Activated CD8-positive, alpha-beta T cell treated with anti-CD3 and anti-CD28 coated beads for 36 hours (primary cell): ENCODE measurements at places on chromosomes 3 and 15. TPM values are rescaled to one million over a fixed set of nuclear protein-coding genes. Genes with fewer than 3 reads are reported as not detected.

GRCh38 chr3:138469874-138470273 lies 35.5 kb downstream of the ESYT3 start:
- DNase-seq = no peak
- no peak overlapping the region for H3K27ac ChIP-seq
- H3K4me3 ChIP-seq = no peak overlapping the region
- H3K4me1 ChIP-seq = no peaks in the 10 kb centered on the region
- H3K36me3 ChIP-seq = no peaks in the 10 kb centered on the region
- peaks cover 1% of the 10 kb centered on the region for H3K27me3 ChIP-seq

DNA sequence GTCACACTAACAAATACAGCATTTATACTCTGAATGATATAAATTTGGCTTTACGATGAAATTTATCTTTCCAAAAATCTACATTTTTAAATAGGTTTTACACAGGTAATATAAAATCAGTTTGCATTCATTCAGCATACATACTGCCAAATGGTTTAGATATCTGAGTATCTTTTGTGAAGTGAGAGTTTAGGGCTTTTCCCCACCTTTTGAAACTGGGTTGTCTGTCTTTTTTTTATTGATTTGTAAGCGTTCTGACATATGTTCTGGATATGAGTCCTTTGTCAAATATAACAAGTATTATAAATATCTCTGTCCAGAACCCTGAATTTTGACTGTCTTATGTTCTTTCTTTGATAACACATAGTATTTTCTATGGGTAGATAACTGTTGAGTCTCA lies 42.4 kb downstream of the GABPB1 start:
- DNase-seq = no peak
- no peaks in the 10 kb centered on the region for H3K27me3 ChIP-seq
- peaks cover 21% of the 10 kb centered on the region for H3K36me3 ChIP-seq
- H3K4me3 ChIP-seq = no peak overlapping the region
- H3K4me1 ChIP-seq = peaks cover 7% of the 10 kb centered on the region
- H3K27ac ChIP-seq = no peak overlapping the region

DNA sequence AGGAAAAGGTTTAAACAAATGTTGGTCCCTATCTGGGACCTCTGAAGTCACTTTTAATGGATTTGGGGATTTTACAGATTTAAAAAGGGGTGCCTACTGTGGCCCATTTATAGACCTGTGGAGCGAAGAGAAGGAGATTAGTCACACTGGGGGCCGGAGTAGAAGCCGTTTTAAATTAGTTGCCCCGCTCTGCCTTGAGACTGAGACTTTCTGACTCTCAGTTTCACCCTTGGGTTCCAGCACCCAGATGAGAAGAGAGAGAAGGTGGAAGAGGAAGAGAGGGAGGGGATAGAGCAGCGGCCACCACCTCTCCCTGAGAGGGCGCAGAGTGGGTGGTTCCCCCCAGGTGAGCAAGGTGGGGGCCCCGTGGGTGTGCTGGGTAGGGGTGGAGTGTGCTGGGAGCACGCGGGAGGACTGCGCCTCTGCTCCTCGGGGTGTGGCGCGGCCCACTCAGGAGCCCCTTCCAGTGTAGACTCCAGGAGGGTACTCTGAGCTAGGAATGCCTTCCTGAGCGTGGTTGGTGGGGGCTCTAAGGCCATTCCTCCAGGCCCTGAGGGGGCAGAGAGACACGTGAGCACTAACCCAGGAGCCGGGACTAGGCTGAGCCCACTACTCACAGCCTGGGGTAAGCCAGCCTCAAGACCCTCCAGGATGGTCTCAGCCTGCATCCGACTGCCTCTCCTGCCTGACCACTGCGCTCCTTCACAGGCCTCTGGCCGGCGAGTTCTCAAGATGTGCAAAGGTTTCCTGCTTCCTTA lies 32.6 kb upstream of the RAB6B start:
- H3K36me3 ChIP-seq = no peaks in the 10 kb centered on the region
- H3K27me3 ChIP-seq = peaks cover 3% of the 10 kb centered on the region
- peaks cover 6% of the 10 kb centered on the region for H3K4me1 ChIP-seq
- DNase-seq = no peak
- peak overlapping the region; percentile 49 for H3K4me3 ChIP-seq

DNA sequence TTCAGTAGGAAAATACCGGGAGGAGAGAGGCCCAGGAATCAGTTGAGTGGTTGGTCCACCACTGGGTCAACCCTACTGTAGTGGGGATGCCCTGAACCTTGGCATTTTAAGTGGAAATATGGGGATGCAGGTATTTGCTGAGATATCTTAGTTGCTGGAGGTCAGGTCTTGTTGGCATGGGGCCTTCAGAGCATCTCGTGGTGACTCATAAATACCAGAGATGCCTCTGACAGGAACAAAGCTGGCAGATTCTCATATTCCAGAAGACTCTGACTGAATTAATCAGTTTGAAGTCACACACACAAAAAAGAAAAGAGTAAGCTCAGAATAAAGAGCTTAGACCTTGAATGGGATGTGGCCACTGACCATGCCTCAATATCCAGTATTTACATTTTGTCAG lies 91.6 kb downstream of the CACNA2D3 start:
- H3K36me3 ChIP-seq = no peaks in the 10 kb centered on the region
- DNase-seq = no peak
- peaks cover 1% of the 10 kb centered on the region for H3K27me3 ChIP-seq
- H3K27ac ChIP-seq = no peak overlapping the region

- peaks cover 9% of the 10 kb centered on the region for H3K36me3 ChIP-seq
- H3K27ac ChIP-seq = no peak overlapping the region
- peaks cover 4% of the 10 kb centered on the region for H3K4me1 ChIP-seq
- H3K4me3 ChIP-seq = no peak overlapping the region
- DNase-seq = no peak
Measured at GRCh38 chr15:36617529-36618196, 38.2 kb downstream of the CDIN1 start.

DNA sequence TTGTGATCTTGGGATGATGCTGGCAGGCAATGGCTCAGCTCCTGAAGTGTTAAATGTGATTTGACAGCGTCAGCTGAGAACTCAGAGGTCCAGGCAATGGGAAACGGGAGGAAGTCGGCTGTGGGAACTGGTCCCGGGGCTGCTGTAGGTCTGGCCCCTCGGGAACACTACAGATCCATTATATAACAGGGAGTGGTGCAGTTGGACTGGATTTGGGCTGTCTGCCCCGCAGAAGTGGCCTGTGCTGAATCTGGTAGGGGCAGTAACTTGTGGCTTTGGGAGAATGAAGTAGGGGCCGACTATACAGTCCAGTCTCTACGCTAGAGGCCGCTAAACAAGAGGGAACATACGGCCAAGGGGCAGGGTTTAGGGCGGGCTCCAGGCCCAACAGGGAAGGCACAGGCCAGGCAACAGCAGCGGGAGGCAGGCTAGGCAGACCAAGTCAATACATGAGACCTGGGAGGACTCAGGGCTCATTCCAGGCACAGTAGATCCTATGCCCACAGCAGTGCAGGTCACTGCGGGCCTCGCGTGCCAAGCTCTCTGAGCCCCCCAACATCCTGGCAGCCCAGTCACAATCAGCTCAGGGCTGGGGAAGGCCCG lies 20.3 kb upstream of the IL16 start:
- DNase-seq = no peak
- peaks cover 12% of the 10 kb centered on the region for H3K27me3 ChIP-seq
- no peaks in the 10 kb centered on the region for H3K36me3 ChIP-seq
- H3K4me3 ChIP-seq = no peak overlapping the region
- no peak overlapping the region for H3K27ac ChIP-seq

GRCh38 chr15:73681856-73682599 lies 2.2 kb upstream of the CD276 start:
- no peak overlapping the region for H3K27ac ChIP-seq
- H3K27me3 ChIP-seq = peaks cover 54% of the 10 kb centered on the region
- H3K4me3 ChIP-seq = no peak overlapping the region
- no peaks in the 10 kb centered on the region for H3K36me3 ChIP-seq

- H3K4me1 ChIP-seq = no peaks in the 10 kb centered on the region
- H3K36me3 ChIP-seq = no peaks in the 10 kb centered on the region
- H3K27me3 ChIP-seq = peaks cover 17% of the 10 kb centered on the region
- no peak overlapping the region for H3K4me3 ChIP-seq
Measured at GRCh38 chr3:158935846-158936245, 134.0 kb downstream of the MFSD1 start.

DNA sequence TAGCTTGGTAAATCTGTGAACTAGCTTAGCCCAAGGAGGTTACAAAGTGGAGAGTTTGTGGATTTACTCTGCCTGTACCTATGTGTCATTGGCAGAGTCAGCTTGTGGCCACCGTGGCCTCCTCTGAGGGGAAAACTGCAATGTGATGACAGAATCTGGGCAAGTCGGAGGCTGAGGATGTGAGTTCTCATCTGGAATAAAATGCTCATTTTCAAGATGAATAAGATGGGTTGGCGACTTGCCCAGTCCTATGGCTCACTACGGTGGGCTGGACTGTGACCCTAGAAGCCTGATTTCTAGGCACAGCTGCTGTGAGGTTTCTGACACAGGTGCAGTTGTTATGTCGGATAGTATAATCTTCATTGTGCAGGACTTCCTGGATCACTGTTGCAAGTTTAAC lies 83.7 kb downstream of the ETV5 start:
- peaks cover 9% of the 10 kb centered on the region for H3K4me1 ChIP-seq
- H3K36me3 ChIP-seq = no peaks in the 10 kb centered on the region
- peaks cover 16% of the 10 kb centered on the region for H3K27me3 ChIP-seq
- peak; percentile 80 for DNase-seq
- no peak overlapping the region for H3K4me3 ChIP-seq

- DNase-seq = no peak
- H3K27ac ChIP-seq = no peak overlapping the region
- H3K4me3 ChIP-seq = no peak overlapping the region
- no peaks in the 10 kb centered on the region for H3K27me3 ChIP-seq
- H3K36me3 ChIP-seq = no peaks in the 10 kb centered on the region
Measured at GRCh38 chr3:144437989-144438388, 466.4 kb downstream of the DIPK2A start.

GRCh38 chr3:128550471-128551126 lies 57.6 kb upstream of the GATA2 start:
- H3K27me3 ChIP-seq = peaks cover 27% of the 10 kb centered on the region
- DNase-seq = no peak
- H3K27ac ChIP-seq = no peak overlapping the region
- H3K36me3 ChIP-seq = no peaks in the 10 kb centered on the region

DNA sequence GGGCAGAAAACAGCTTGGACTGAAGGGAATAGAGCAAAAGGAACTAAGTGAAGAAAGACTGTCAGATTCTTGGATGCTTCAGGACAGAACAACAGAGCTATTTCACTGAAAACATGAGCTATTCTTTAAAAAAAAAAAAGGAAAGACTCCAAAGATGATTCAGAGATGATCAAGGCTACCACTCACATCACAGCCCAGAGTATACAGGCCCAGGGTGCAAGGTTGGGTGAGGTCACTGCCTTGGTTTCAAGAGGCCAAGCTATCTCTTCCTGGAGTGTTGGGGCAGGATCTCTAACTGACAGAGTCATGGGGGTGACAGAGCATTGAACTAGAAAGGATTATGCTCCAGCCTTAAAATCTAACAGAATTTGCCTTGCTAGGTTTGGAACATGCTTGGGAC lies 118.1 kb downstream of the AGBL1 start:
- no peaks in the 10 kb centered on the region for H3K36me3 ChIP-seq
- H3K27ac ChIP-seq = no peak overlapping the region
- H3K27me3 ChIP-seq = peaks cover 4% of the 10 kb centered on the region
- H3K4me1 ChIP-seq = no peaks in the 10 kb centered on the region
- no peak for DNase-seq
- H3K4me3 ChIP-seq = no peak overlapping the region

- no peak overlapping the region for H3K27ac ChIP-seq
- H3K36me3 ChIP-seq = no peaks in the 10 kb centered on the region
- H3K4me3 ChIP-seq = no peak overlapping the region
Measured at GRCh38 chr3:127857333-127857732, 35.0 kb upstream of the MGLL start.

GRCh38 chr3:176579711-176580185 lies 617.5 kb downstream of the TBL1XR1 start:
- H3K4me3 ChIP-seq = no peak overlapping the region
- no peak overlapping the region for H3K27ac ChIP-seq
- no peaks in the 10 kb centered on the region for H3K36me3 ChIP-seq
- DNase-seq = no peak
- no peaks in the 10 kb centered on the region for H3K4me1 ChIP-seq

DNA sequence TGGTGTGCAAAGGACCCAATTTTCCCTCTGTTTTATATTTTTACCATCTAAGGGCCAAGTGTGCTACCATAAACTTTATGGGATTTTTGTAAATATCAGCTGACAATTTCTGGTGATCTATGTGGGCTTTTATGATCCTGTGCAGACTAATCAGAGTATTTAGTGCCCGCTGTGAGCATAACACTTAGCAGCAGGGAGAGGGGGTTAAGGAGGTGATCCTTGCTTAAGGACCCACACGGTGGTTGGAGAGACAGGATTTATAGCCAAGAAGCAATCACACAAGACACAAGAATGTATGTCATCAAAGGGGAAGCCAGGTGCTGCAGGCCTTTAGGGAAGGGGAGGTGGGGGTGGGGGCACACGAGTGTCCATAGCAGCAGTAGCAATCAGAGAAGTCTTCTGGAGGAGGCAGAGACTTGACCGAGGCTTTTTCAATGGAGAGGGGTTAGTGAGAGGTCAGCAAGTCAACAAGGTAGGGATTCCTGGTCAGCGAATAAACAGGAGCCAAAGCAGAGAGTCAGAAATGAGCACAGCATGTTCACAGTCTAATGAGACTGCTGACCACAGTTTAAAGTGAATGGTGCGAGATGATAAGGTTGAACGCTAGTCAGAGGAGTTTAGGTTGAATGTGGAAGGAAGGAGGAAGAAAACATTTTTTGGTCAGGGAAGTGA lies 4.5 kb upstream of the CACNA1D start:
- H3K36me3 ChIP-seq = no peaks in the 10 kb centered on the region
- no peak for DNase-seq
- H3K27me3 ChIP-seq = peaks cover 26% of the 10 kb centered on the region
- H3K4me3 ChIP-seq = no peak overlapping the region
- H3K4me1 ChIP-seq = peaks cover 3% of the 10 kb centered on the region
- H3K27ac ChIP-seq = no peak overlapping the region

GRCh38 chr3:119601154-119601553 lies 3.5 kb downstream of the PLA1A start:
- H3K27me3 ChIP-seq = no peaks in the 10 kb centered on the region
- no peak overlapping the region for H3K4me3 ChIP-seq
- H3K4me1 ChIP-seq = peaks cover 29% of the 10 kb centered on the region
- H3K36me3 ChIP-seq = no peaks in the 10 kb centered on the region
- DNase-seq = peak; percentile 37

The ATP2B2 gene
- total RNA-seq = not detected

The GRIP2 gene
- total RNA-seq = not detected

The CLDN18 gene
- total RNA-seq = not detected

The SLC28A1 gene
- total RNA-seq = not detected

The ACTC1 gene
- total RNA-seq = not detected

The SLCO2A1 gene
- not detected for total RNA-seq

The CLRN1 gene
- not detected for total RNA-seq
